ENCODE measurements at places on chromosomes 11 and 22.
A peak's percentile ranks its signal among the peaks of the same experiment; 100 is the strongest.

DNA sequence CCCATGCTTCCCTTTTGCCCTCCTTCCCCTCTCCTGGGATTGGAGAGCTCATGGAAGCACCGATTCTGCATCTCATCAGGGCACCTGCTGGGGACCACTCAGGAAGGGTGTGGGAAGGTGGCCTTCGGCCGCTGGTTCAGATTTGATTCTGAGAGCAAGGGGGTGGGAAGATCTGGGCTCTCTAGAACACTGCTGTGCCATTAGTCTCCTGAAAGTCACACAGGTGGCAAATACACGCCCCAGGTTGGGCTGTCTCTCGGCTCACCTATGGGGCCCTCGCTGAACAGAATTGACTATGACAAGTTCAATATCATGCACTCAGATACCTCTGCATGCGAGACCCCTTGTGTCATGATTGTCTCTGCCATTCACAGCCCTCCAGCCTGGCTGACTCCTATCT, 12.8 kb upstream of the APOBEC3A start:
- DNase-seq, result no peak

GRCh38 chr11:106398502-106399075, 321.1 kb downstream of the AASDHPPT start:
- DNase-seq, result no peak

DNA sequence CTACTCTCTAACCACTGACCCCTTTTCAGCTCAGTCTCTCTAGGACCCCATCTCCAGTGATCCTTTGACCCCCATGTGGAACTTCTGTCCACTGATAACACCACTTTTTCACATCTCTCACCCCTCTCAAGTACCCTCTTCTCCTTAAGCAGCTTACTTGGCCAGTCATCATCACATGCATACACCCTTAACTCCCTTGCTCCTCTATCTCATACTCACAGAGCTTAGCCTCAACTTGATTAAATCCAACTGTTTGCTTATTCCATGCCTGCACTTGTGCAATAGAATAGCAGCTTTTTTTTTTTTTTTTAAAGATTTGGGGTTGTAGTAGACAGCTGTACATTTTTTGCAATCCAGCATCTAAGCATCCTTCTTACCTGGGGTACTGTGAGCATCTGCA, 22.2 kb downstream of the AQP11 start:
- DNase-seq, result no peak

DNA sequence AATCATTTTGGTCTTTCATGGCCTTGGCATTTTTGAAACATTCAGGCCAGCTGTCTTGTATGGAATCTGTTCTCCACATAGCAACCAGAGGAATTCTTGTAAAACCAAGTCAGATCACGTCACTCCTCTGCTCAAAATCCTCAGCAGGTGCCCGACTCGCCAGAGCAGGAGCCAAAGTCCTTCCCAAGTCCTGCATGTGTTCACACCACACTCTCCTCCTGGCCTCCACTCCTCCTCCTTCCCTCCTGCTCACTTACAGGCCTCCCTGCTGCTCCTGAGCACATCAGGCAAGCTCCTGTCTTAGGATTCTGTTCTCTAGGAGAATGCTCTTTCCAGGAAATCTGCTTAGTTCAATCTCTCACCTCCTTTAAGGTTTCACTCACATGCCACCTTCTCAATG, 6.9 kb upstream of the PSMC3 start:
- DNase-seq, result no peak

DNA sequence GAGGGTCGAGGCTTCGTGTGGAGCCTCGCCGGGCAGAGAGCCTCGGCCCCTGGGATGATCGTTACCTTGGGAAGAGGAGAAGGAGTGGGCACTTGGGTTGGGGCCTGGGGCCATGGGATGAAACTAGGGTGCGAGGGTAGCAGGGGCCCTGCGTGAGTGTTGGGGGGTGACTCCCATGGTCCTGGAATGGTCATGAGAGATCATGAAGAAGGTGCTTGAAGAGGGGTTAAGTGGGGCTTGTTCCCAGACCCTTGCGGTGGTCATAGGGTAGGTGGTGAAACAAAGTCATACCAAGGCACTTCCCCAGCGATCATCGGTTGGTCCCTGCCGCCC, 284 bp downstream of the CCS start:
- no peak for DNase-seq

DNA sequence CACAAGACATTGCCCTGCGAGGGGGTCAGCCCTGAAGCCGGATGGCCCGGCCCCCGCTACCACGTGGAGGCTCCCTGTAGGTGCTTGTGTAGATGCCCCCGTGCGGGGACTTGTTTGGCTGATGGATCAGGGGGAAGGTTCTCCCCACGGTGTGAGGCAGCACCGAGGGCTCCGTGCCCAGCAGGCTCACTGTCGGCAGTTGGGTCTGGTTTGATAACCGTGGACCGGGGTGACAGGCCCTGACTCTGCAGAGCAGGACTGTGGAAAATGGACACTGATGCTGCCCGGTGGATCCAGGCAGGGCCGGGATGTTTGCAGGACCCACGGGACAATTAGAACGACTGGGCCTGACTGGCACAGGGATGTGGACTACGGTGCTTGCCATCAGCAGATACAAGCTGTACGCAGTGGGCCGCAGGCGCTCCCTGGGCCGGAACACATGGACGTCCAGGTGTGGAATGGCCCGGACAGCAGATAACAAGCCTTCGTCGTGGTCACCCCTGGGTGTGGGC, 19.0 kb downstream of the KCNQ1 start:
- no peak for DNase-seq

DNA sequence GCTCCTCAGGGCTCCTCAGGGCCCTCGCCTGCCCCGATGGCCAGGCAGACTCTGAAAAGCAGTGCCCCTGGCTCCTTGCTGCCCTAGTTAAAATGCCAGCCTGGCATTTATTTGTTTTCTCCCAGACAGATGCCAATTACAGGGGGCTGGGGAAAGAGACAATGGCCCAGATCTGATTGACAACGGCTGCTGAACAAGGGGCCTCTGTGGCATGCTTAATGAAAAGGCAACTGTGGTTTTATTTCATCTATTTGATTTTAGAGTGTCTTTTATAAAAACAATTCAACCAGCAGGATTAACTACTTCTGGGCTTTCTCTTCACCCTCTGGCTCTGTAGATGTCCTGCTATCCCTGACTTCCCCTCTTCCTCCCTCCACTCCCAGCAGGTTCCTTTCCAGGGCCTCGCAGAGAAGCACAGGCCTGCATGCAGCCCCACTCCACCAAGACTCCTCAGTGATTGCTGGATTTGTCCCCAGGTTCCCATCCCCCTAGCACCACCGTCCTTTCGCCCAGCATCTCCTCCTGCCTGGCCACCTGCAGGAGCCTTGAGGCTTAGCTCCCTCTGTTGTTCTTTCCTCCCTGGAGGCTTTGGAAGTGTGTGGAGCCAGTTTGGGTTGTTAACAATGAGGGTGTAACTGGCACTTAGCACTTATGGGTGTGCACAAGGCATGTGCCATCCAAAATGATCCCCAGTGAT, 171.1 kb downstream of the TENM4 start:
- DNase-seq, result no peak

DNA sequence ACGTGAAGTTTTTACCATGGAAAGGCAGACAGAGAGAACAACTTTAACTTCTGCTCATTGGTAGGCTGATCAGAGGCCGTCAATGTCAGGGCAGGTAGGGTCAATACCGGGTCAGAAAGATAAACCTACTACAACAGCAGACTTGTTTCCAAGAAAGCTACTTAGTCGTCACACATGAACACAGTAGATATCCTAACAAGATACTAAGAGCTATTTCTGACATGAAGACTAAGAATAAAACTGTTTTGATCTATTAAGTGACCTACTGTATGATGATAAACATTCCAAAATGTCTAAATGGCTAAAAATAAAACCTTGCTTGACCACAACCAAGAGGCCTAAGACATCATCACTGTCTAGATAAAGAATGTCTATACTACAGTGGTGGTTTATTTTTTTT, 231.3 kb downstream of the CADM1 start:
- no peak for DNase-seq

- DNase-seq, result no peak
Observed at GRCh38 chr11:1351278-1351937, 38.3 kb upstream of the BRSK2 start.

GRCh38 chr11:102293873-102294601, 23.2 kb upstream of the BIRC3 start:
- no peak for DNase-seq

GRCh38 chr11:71153005-71153390, 99.4 kb downstream of the SHANK2 start:
- no peak for DNase-seq

GRCh38 chr11:71428861-71429435, 19.2 kb downstream of the DHCR7 start:
- DNase-seq, result no peak

DNA sequence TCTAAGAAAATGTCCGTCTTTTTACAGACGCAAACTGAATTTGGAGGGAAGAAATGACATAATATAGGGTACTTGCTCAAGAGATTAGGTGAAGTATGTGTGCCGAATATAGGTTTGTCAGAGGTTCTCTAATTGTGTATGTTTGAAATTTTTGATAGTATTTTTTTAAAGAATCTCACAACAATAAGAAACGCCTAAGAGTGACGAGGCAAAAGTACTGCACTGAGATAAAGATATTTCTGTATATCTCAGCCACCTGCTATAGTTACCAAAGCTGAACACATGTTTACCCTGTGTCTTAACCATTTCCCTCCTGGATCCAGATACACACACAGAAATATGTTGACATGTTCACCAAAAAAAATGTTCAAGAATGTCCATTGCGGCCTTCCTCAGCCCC, 92.0 kb downstream of the PRMT3 start:
- no peak for DNase-seq

DNA sequence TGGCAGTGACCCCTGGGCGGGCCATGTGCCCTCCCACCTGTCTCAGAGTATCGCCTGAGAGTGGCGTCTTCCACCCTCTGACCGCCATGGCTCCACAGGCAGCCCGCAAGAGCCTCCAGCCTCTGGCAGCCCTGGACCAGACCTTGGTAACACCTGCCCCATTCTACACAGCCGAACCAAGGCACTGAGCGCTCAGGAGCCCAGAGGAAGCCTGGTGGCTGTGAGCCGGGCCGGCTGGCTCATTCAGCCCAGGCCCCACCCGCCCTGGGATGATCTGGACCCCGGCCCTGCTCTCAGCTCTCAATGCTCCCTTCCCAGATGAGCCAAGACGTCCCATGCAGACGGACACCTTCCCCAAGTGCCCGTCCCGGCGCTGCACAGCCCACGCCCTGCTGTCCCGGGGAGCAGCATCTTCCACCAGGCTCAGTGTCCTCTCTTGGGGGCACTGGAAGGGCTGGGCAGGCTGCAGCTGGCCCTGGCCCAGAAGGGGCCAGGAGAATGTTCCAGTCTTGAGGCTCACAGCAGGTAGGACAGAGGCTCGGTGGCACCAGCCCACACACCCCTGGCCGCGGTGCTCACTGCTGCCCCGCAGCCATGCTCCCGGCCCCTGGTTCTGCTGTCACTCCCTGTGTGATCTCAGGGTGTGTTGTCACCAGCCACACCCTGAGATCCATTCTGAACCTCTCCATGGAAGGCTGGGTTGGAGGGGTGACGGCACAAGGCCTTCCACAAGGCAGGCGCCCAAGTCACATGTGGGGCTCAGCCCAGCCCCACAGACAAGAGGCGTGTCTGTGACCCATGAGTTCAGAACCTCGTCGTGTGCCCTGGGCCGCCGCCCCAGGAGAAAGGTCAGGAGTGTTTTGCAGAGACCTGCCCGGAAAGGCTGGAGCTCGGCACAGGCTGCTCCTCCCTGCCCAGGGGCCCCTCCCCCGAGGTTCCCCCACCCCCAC, 24.2 kb upstream of the PPARA start:
- DNase-seq, result no peak

DNA sequence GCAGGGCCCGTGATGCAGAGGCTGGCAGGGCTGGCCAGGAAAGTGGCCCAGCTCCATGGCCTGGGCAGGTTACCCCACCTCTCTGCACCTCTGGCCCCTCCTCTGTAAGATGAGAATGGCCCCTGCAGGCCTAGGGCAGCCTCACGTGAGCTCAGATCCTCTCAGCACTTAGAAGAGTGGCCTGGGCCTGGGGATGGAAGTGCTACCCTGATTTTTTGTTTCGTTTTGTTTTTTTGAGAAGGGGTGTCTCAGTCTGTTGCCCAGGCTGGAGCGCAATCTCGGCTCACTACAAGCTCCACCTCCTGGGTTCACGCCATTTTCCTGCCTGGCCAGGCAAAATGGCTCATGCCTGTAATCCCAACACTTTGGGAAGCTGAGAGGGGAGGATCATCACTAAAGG, 982 bp downstream of the APOBEC3H start:
- DNase-seq, result no peak

DNA sequence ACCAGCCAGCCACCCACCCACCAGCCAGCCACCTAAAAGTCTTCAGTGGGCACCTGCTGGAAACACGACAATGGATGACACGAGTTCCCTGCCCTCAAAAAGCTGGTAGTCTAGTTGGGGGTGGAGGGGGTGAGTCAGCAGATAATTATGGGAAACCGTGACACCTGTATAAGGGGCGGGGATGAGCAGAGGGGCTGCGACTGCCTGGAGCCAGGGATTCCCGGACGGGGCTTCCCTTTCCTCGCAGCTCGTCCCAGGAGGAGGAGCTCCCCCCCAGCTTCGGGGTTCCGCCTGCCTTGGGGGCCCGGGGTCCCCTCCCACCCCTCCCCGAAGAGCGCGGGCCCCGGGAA, 2.3 kb upstream of the RTN4RL2 start:
- no peak for DNase-seq

DNA sequence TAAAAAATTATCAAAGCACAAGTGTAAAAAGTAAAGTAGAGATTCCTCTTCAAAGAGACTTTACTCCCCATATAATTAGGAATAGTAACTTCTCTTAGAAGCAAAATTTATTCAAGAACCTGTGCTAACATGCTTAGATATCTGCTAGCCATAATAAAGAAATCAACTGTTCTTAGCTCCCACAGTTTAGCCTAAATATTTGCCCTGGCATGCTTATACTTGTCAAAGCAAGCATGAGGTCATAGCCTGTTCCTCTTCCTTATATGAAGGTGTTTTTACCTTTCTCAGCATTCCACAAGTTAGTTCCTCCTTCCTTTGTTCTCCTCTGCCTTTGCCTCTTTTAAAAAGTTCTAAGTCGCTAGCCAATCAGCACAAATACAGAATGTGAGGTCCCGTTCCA, 30.3 kb downstream of the RIC3 start:
- DNase-seq, result no peak

- DNase-seq, result no peak
Observed at GRCh38 chr11:44016546-44017442, 31.0 kb upstream of the ACCSL start.

- no peak for DNase-seq
Observed at GRCh38 chr11:129423426-129423825, 47.8 kb downstream of the BARX2 start.

GRCh38 chr11:8601376-8602133, 7.5 kb upstream of the STK33 start:
- no peak for DNase-seq

GRCh38 chr11:114928260-114928870, 250.0 kb downstream of the NXPE2 start:
- peak; percentile 98 for DNase-seq

GRCh38 chr11:45150943-45151342, 4.5 kb downstream of the PRDM11 start:
- no peak for DNase-seq

- DNase-seq, result no peak
Observed at GRCh38 chr22:36331912-36332622, 55.7 kb downstream of the MYH9 start.

GRCh38 chr22:30891781-30892180, 76.8 kb downstream of the MORC2 start:
- DNase-seq, result no peak

- no peak for DNase-seq
Observed at GRCh38 chr11:128926437-128927107, 16.1 kb downstream of the TP53AIP1 start.

Data from cerebellar nuclear complex (tissue), 1 donor.